GM10248 (cell line): ENCODE measurements at places on chromosomes 5 and 9.

DNA sequence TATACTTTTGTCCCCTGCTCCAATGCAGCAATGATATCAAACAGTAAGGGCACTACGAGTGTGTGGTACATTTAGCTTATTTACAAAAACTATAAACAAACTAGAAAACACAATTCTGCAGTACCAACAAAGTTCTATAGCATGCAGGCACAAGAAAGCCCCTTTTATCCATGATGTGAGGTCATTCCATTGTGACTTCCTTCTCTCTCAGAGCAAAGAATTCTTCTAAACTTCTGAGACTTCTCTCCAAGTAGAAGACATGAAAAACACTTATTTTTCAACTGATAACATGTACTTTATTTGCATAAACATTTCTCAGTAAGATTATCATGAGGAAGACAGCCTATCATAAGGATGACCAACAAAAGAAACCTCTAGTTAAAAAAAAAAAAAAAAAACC lies 569.8 kb downstream of the TLE1 start:
- no peak for DNase-seq

DNA sequence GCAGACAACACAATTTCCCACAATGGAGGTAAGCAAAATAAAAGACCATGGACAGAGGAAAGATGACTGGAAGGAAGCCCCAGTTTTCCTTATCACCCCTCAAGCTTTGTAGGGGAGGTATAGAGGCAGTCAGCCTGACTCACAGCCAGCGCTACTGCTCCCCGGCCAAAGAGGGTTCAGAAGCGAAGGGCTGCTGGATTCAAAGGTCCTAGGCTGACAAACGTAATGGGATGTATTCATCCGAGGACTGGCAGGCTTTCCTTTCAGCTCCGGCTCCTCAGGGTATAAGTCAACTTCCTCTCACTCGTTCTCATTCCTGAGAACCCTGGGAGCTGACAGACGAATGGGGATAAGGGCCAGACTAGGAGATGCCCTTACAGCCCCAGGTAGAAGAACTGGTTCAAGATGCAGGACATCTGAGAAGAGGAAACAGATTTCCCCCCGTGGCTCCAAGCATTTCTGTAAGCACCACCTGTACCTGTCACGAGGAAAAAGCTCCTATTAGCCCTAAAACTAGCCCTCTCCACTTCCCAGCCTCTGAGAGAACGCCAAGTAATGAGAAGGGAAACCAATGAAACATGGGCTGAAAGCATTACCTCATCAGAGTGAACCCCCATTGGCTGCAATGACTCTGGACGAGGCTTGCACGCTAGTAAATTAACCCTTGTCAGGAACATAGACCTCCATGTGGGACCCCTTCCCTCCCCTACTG lies 22.1 kb upstream of the FAM13B start:
- no peak for DNase-seq

DNA sequence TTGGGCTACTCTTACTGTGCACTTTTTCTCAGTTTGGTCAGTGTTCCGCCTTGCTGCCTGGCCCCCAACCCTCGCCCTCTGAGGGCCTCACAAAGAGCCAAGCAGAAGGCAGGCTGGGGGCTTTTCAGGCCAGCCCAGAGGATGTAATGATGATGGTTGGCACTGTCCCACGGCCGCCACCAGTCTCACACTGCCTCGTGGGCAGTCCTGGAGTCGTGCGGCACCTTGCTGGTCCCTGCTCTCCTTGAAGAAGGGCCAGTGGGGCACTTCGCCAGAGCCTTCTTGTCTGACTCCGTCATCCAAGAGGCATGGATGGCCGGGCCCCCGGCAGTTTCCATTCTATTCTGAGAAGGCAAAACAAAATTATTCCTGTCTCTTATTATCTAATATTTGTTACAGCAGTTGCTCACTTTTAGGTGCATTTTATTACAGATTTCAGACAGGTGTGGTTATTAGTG lies 21.0 kb downstream of the TENT4A start:
- no peak for DNase-seq

DNA sequence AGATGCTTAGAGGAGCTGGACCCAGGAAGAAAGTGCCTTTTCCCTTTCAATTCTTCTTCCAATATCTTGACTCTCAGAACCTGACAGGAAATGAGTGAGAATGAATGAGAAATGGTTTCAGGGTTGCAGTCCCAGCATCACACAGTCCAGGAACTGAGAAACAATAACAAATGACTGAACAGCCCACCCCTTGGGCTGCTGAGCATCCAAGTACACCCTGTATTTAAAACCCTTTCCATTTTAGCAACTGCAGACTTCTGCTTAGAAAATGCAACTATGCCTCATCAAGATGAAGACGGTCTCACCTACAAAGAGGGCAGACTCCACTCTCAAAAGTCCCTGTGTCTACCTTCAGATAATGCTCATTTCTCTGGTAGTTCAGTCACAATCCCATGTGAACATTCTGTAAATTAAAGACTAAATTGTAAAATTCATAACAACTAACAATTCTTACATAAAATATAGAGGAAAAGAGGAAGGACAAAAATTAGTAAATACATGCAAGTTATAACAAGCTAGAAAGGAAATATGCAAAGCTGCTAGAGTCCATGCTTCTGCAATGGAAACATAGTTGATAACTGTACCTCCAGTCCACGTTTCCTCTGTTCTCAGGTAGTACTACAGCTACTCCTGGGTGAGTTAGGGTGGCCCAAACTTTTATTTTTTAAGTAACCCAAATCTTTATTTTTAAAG lies 316.5 kb downstream of the ICE1 start:
- DNase-seq = no peak

- no peak for DNase-seq
These were observed 119.6 kb downstream of the PARP8 start for GRCh38 chr5:50786073-50786472.

DNA sequence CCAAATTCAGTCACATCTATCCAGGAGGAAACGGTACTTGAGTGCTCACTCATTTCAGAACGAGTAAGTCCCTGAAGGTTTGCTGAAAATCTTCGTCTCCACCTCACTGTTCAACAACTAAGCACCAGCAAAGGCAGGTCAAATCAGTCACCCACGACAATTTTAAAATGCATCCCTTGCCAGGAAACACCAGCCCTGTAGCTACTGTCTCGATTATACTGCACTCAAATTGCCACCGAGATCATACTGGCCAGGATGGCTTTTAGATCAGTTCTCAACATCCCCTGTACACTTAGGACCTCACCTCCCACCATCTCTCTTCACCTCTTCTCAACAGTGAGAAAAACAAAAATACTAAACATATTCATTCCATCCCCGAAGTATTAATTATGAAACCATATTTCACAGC lies 298.6 kb downstream of the AGTPBP1 start:
- no peak for DNase-seq

DNA sequence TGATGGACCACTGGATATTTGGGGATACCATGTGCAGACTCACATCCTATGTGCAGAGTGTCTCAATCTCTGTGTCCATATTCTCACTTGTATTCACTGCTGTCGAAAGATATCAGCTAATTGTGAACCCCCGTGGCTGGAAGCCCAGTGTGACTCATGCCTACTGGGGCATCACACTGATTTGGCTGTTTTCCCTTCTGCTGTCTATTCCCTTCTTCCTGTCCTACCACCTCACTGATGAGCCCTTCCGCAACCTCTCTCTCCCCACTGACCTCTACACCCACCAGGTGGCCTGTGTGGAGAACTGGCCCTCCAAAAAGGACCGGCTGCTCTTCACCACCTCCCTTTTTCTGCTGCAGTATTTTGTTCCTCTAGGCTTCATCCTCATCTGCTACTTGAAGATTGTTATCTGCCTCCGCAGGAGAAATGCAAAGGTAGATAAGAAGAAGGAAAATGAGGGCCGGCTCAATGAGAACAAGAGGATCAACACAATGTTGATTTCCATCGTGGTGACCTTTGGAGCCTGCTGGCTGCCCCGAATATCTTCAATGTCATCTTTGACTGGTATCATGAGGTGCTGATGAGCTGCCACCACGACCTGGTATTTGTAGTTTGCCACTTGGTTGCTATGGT lies 54.5 kb upstream of the HNRNPA0 start:
- DNase-seq = no peak

- DNase-seq = no peak
These were observed 2.0 kb upstream of the SPATA31E1 start for GRCh38 chr9:87880683-87881082.

DNA sequence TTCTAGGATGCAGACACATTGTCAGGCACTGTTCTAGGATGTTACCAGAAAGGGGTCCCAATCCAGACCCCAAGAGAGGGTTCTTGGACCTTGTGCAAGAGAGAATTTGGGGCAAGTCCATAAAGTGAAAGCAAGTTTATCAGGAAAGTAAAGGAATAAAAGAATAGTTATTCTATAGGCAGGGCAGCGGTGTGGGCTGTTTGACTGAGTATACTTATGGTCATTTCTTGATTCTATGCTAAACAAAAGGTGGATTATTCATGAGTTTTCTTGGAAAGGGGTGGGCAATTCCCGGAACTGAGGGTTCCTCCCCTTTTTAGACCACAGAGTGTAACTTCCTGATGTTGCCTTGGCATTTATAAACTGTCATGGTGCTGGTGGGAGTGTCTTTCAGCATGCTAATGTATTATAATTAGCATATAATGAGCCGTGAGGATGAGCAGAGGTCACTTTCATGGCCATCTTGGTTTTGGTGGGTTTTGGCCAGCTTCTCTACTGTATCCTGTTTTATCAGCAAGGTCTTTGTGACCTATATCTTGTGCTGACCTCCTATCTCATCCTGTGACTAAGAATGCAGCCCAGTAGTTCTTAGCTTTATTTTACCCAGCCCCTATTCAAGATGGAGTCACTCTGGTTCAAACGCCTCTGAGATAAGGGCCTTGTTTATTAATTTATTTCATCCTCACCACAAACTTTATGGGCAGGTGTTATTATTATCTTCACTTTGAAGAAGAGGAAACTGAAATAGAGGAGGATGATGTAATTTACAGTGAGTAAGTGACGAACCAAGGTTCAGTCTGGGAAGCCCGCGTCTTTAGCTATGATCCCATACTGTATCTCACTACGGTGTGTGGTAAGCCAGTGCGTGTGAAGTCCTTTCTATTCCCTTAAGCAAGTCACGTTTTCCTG lies 186.0 kb upstream of the KLF4 start:
- no peak for DNase-seq

DNA sequence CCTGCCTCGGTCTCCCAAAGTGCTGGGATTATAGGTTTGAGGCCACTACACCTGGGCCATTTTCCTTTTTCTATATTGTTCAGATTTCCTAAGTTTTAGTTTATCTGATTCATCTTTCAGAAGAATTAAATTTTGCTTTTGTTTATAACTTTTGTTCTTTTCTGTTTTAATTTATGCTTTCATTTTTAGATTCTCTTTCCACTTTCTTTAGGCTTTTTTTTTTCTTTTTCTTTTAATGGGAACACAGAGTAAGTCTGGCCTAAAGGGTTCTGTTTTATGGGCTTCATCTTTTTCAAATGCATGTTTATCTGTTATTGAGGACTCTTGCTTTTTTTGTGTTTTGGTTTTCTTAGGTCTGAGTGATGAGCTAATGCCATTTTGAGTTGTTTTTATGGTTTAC lies 42.1 kb downstream of the SNX30 start:
- no peak for DNase-seq

GRCh38 chr5:135571066-135571609 lies 7.7 kb downstream of the CXCL14 start:
- no peak for DNase-seq

- DNase-seq = no peak
These were observed 209.6 kb upstream of the SLC30A5 start for GRCh38 chr5:68884144-68884754.

DNA sequence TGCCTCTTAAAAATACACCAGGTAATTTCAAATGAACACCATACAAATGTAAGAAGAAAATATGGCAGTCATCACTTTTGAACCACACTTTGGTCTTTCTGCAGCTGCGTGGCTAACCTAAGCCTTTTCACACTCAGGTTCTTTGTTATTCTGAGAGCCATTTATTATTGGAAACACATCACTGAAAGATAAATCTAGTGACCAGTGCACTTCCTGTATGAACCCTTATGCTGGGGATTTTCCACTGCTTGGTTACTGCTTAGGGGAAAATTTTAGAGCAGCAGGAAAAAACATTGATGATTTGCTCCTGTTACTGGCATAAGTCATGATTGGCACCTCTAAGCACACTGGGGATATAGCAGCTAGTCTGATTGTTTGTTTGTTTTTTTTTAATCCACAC lies 58.6 kb upstream of the RANBP3L start:
- no peak for DNase-seq

DNA sequence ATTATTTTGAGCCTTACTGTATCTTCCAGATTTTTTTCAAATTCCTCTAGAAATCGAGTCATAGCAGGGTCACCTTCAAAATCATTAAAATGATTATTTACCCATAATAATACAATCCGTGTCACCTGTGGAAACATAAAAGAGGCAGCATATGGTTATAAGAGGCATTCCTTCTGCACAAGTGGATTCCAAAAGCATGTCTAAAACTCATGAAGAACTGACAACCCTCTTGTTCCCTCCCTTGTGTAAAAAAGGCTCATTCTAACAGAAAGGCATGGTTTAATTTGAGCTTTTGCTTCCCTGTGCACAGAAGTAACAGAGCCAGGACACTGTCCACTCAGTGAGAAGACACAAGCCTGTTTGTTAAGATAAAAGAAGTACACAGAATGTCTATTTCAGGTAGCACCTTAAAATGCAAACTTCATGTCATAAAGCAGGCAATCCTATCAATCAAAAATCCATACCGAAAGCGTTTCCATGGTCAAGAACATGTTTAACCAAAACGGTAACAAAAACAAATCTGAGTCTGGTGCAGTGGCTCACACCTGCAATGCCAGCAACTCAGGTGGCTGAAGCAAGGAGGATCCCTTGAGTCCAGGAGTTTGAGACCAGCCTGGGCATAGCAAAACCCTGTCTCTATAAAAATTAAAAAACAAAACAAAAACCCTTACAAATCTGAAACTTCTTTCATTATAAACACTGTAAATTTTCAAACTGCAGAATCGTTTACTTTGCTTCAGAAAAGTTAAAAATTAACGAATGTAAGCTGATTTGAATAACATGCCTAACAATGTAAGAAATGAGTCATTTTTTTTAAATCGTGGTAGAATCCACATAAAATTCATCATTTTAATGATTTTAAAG lies 139.3 kb downstream of the RAPGEF6 start:
- DNase-seq = no peak

- no peak for DNase-seq
These were observed 210.8 kb downstream of the FGF10 start for GRCh38 chr5:44178414-44178813.

GRCh38 chr5:77251921-77252320 lies 41.4 kb downstream of the PDE8B start:
- DNase-seq = no peak

DNA sequence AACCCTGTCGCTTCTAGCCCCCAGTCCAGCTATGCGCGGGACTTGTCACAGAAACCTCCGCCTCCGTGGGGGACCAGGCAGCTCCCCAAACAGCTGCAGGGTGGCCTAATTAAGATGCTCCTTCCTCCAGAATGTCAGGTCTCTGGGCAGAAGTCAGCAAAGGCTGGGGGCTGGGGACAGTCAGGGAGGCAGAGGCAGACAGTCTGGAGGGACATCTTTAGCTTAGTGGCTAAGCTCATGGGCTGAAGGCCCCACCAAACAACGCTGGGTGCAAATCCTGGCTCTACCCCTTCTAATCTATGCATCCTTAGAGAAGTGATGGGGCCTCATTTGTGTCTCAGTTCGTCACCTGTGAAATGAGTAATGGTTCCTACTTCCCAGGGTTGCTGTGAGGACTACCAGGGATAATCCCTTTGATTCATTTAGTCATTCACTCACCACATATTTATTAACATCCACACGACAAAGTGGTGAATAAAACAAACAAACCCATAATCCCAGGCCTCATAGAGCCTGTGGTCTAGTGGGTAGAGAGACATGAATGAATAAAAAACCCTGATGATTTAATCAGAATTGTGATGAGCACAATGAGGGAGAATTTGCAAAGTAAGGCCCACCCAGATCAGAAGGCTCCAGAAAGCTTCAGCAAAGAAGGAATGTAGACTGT lies 20.2 kb upstream of the MED27 start:
- no peak for DNase-seq

- DNase-seq = no peak
These were observed 32.6 kb upstream of the SLIT3 start for GRCh38 chr5:169333518-169333917.
